COLO829 (cell line): ENCODE measurements at places on chromosomes 1 and 21.

- no peak for DNase-seq
Measured at GRCh38 chr21:36254106-36254941, 65.7 kb upstream of the MORC3 start.

GRCh38 chr1:206010060-206010459, 6.9 kb upstream of the RAB7B start:
- no peak for DNase-seq

DNA sequence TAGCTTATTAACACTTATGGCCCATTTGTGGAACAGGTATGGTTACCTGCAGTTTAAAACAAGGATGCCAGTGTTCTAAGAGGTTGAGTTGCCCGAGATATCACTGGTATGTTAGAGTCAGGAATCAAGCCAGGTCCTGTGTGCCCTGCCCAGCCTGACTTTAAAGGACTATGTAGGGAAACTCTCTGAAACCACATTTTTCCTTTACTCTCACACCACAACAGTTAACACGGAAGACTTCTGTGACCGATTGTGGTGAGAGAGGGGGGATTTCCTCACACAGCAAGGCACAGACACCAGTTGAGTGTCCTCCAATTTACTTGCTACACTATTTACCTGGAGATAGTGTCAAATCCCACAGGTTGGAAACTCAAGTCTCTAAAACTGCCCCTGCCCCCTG, 47.8 kb downstream of the UCK2 start:
- no peak for DNase-seq

GRCh38 chr1:25541425-25541824, 2.0 kb upstream of the LDLRAP1 start:
- no peak for DNase-seq

GRCh38 chr1:211648336-211648735, 27.1 kb downstream of the NEK2 start:
- DNase-seq = peak; percentile 75

- DNase-seq = peak; percentile 1
Measured at GRCh38 chr1:80218112-80218511, 1211.6 kb upstream of the ADGRL4 start.

GRCh38 chr21:42649122-42650032, 4.0 kb upstream of the PDE9A start:
- DNase-seq = no peak

DNA sequence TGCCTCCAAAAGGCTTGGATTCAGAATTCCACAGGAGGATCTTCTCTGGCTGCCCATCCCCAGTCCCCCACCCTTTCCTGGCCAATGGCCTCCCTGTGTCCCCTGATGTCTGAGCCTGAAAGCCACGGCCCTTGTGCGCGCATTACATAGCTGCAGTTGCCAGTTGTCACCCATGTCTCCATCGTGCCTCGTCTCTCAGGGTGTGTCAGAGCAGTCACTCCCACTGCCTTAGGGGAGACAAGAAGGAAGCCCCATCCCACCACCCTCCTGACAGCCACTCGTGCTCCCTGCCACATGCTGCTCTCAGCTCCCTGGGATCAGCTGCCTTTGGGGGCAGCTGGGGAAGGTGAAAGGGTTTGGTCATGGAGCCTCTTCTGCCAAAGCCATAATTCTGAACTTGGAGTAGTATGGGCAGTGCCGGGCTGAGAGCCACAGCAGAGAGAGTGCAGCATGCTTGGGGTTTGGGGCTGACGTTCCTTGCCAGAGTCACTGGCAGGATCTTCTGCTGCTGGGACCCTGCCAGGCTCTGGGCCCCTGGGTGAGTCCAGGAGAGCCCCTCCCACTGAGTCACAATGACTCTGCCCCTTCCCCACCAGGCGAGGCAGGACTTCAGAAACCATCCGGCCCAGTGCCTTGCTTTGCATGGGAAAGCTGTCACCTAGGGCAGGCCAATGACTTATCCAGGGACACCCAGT, 285.9 kb upstream of the VAMP3 start:
- DNase-seq = no peak

GRCh38 chr1:83829106-83829505, 169.8 kb downstream of the TTLL7 start:
- DNase-seq = no peak

DNA sequence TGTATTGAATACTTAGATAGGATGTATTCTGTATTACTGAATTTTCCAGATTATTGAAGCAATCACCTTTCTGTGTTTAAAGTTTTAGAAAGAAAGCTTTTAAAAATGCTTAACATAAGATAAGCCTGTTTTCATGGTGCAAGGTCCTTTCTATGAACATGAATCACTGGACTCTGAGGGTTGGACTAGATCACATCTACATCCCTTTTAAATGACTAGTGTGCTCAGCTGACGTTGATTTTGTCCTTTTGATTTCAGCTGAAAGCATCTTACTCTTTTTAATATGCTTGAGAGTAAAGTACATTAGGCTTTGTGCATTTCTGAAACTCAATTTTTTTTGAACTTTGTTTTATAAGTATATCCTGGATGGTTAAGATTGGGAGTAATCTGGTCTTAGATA, 16.2 kb downstream of the MIER1 start:
- no peak for DNase-seq

DNA sequence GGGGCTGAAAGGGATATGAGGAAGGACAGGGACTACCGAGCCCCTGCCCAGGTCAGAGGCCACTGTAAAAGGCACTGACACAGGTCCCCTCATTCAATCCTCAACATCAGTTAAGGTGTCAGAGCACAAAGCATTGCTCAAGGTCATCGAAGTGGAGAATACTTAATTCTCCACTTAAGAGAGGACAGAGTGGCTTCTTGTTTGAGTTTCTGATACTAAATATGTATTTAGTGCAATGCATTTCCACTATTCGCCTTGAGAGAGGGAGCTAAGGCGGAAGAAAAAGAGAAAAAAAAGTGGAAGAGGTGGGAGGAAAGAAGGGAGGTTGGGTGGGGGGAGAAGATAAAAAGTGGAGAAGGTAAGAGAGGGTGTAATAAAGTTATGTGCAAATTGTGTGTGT, 100.1 kb upstream of the SPATA6 start:
- DNase-seq = no peak

DNA sequence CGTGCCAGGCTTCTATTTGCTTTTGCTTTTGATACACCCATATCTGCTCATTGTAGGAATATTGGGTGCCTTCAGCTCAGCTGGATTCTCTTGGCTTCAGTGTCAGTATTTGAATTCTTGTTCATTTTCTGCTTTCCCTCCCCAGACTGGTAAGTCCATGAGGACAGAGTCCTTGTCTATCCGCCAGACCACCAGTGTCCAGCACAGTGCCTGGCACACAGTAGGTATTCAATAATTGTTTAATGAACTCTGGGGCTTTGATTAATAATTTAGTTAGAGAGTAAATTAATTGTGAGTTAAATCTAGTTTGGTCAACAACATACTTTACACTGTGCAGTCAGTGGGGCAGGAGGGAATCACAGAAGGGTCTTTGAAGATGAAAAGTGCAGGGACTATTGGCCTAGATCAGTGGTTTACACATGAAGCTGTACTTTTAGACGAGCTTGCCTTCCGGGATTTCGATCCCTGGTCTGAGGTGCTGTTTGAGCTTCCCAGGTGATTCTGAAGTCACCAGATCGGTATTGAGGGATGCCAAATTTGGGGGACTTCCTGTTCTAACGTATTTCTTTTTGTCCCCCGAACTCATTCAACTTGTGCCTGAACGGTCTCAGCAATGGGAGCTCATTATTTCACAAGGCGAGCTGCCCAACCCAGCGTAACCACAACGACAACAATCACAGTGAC, 119.1 kb upstream of the JUN start:
- DNase-seq = no peak

DNA sequence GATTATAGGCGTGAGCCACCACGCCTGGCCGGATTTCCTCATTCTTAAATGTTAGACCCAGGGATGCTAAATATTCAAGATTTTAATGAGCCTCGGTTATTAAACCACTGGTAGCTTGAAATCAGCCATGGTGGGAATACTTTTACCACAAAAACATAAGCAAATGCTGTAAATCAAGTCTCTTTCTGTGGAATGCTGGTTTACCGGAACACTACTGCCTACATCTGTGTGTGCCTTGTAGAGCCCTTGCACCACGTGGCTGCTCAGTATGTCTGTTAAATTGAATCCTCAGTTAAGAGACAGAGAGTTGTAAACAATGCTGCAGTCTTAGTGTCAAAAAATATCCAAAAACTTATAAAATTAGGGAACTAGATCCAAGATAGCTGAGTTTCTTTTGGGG, 26.8 kb upstream of the CNN3 start:
- no peak for DNase-seq

GRCh38 chr1:162944974-162945674, 84.1 kb upstream of the CCDC190 start:
- DNase-seq = no peak

DNA sequence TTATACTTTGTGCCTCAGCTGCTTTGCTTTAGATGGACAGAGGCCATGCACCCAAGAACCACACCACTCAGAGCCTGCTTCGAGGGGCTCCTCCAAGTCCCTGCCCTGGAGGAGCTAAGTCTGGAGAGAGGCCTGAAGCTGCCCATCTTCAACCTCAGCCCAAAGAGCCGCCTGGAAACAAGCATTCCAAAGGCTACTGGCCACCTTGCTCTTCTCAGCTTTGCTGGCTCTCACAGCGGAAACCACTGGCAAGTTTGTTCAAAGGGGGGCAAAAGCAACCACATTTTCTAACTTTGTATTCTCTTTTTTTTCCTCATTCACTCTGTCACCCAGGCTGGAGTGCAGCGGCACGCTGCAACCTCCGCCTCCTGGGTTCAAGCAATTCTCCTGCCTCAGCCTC, 23.2 kb downstream of the VPS26C start:
- DNase-seq = no peak

DNA sequence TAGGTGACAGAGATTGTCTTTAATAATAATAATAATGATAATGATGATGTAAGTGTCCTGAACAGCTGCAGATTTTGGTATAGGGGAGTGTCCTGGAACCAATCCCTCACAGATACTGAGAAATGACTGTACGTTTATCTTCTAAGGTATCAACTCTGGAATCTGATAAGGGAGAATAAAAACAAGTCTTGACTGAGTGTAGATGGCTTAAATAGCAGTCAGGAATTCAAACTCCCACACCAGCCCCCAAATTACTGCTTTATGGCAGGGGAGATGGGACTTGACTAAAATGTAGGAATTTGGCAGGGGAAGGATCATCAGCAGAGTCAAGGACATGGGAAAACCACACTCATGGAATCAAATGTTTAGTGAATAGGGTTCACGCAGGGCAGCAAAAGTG, 6.1 kb upstream of the VHLL start:
- DNase-seq = no peak

GRCh38 chr1:65393347-65393746, 27.1 kb upstream of the LEPR start:
- peak; percentile 34 for DNase-seq

DNA sequence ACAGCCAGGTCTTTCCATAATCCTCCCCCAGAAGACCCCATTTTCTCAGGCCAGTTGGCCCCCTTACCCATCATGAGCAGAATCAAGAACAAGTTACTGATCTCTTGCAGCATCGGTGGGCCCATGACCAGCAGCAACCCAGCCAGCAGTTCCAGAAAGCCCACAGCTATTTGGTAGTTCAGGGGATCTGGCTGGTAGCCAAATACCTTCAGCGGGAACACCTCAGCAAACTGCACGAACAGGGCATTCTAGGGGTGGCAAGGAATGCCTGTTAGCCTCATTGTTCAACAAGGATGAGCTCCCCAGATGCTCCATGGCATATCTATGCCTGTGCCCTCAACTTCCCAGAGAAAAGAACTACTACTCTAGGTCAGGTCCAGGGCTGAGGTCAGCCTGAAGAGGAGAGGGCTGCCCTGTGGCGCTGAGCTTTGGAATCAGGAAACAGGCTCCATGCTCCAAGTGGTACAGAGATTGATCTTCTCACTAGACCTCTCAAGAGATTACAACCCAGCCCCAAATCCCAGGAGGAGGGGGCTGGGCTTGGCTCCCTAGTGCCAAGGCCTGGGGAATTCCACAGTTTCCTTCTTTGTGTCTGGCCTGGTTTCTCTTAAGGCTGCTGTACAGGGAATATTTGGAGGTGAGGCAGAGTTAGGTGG, 1.3 kb downstream of the TMEM35B start:
- no peak for DNase-seq

DNA sequence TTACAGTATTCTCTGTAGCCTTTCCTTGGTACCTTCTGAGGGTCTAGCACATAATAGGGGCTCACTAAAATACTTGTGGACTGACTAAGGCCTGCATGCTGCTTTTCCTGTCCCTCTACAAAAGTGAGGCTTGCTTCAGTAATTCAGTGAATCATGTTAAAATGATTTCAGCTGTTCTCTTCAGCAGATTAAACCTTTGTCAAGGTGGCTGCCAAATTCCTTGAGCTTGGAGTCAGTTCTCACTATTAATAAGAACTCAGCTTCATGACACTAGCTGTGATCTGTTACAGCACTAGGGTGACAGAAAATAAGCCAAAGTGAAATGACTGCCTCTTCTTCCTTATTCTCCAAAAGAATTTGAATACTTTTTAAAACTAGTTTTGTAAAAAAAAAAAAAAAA, 128.8 kb downstream of the KCNN3 start:
- DNase-seq = no peak

DNA sequence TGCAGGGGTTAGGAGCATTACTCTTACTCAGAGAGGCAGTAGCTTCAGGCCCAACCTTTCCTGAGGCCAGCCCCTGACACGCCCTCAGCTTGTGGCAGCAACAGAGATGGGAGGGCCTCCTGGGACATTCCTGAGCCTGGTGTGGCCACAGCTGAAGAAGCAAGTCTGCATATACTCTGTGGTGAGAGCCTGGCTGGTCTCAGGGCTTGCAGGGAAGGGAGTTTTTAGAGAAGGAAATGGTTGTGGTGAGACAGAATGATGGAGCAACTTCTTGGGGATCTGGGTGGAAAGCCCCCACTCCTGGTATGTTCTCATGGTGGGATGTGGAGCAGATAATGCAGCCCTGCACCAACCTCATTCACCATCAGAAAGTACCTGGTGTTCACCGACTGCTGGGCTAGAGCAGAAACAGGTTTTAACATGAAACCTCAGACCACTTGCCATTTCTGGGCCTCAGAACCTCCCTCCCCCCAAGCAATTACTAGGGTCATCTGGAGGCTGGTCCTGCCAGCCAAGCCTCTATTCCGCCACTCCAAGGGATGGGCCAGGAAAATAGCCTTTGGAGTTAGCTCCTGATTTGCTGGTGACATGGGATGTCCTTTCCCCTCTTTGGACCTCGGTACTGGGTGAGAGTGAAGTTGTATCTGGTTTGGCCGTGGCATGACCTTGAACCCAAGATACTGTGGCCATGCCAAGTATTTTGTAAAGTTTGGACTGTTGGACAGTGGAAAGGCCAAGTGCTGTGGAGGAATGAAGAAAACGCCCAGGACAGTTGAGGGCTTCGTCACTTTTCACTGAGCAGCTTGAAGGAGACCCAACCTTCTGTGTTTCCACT, 28.1 kb upstream of the RNF19B start:
- DNase-seq = peak; percentile 69

GRCh38 chr1:45510972-45511527, 10.6 kb downstream of the PRDX1 start:
- peak; percentile 30 for DNase-seq

DNA sequence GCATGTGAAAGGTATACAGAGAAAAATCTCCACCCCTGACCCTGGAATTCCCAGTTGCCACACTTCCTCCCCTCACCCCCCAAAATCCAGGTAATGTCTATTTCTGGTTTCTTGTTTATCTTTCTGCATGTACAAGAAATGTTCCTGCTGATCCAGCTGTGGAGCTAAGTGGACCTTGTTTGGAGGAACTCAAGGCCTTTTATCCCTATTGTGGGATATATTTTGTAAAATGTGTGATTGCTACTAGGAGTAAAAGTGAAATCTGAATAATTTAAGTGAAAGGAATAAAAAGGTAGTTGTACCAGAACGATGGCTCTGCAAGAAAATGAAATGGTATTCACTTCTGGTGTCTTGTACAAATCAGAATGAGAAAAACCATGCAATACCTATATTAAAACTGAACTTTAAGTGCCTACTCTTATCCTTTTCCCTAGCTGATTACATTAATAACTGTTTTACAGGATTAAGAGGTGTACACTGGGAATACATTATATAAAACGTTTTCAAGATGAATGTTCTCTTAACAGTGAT, 3.0 kb downstream of the SPEN start:
- no peak for DNase-seq
